ENCODE measurements at places on chromosomes 7 and 10.
A peak's percentile ranks its signal among the peaks of the same experiment; 100 is the strongest.

DNA sequence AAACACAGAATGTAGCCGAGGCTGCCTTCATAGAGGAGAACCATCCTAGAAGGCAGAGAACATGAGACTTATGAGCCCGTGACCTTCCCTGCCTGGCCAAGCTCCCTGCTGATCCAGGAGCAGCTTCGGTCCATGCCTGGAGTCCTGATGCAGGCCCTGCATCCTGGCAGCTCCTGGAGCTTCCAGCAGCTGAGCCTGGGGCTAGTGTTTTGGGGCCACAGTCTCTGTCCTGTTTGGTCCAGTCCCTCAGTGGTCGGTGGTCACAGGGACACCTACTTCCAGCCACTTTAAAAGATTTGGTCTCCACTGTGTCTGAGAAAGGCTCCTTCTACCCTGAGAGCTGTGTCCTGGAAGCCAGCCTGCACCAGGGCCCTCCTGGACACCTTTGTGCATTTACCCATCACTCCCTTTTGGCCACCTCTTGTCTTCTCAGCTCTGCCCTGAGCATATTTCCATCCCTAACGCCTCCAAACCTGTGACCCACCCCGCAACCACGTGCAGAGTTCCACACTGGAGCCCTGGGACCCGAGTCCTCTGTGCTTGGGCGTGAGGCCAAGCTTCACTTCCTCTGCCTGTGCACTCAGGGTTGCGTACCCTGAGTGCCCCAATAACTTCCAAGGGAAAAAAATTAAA is 315.2 kb upstream of the ZNF32 start:
- DNase-seq = no peak

DNA sequence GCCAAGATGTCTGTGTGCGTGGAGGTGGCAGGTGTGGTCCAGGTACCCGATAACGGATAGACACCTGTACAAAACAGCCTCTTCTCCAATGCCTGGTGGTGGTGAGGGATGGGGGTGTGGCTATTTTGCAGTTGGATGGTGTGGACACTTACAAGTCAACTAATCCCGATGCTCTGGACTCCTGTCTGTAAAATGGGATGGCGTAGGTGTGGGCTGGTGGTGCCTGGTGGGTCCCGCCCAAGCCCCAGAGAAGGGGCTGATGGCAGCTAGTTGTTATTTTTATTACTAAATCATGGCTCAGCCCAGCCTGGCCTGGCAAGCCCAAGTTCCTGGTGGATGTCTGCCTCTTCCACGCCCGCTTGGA is 22.3 kb downstream of the GTF2IRD1 start:
- no peak for DNase-seq

DNA sequence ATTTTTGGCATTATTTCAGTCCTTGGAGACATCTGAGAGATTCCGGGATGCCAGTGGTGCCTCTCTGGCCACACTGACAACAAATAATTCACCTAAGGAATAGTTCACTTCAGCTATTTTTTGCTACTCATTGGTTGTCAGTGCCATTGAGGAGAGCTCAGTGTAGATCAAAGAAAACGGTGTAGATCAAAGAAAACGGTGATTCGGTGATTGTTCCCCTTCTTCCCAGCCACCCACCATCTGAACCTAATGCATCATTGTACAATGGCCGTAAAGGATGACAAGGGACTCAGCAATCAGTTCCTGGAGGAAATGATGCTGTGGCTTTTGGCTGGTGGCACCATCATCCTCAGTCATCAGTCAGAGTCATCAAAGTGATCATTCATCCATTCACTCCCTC is 80.6 kb downstream of the PTPRZ1 start:
- no peak for DNase-seq

DNA sequence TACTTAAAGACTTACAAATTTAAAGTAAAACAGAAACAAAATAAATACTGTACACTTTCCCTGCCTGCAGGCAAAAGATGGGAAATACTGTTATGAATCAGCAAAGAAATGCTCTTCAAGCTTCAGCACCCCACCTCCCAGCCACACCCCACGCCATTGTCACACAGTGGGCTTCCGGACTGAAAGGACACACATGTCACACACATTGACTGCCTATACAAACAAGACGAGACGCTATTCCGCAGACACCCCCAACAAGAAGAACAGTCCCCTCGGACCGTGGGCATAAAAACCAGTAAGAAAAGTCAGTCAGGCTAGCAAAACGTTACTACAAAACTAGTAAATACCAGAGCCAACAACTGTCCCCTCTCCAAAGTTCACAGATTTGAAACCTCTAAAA is 22.2 kb upstream of the PARP12 start:
- peak; percentile 8 for DNase-seq

DNA sequence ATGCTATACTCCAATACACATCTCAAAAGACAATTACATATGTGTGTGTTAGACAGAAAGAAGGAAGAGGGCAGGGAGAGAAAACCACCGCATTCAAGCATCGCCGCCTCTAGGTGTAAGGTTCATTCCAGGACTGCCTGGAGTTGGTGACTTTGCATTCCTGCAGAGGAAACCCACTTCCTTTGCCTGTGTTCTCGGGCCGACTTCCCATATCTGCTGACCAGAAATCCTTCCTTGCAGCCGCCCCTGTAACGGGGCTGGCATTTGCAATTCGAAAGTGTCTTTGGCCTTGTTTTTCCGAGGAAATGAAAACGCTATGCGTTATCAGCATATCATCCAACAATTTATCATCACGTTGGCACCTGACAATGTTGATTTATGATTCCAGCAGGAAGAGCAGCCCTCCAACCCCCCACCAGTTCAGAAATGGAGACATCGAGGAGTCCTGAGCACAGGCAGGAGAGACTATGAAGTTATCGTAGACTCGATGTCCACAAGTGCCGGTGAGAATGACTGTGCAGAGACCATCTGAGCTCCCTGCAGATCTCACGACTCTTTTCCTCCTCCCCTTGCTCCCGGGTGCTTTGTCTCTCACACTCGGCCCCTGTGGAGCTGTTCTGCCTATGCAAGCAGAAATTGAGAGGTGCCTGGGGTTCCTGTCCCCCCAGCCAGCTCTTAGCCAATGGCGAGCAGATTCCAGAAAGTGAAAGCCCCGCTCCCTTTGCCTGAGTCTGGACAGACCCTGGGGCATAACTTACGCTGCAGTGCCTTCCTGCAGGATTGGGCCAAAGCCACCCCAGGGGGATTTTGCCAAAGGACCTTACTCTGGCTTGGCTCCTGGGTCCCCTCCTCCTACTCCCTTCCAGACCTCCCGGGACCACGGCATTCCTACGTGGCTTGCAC is 68.9 kb upstream of the FOXK1 start:
- DNase-seq = peak; percentile 38

DNA sequence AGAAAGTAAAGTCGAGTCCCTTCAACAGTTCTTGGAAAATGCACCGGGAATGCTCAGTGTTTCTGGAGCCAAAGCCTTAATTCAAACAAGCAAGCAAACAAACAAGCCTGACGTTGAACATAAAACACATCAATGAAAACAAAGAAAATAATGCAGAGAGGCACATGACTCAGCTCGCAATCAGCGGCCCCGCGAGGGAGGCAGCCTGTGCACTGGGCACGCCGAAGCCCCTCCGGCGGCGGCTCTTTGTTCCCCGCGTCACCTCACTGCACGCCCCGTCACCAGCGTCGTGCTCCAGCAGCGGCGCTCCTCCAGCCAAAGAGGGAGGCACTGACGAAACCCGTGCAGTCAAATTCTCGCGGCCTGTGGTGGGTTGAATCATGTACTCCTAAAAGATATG is 151.5 kb downstream of the DNAJB6 start:
- no peak for DNase-seq

- no peak for DNase-seq
Observed at GRCh38 chr10:72059843-72060822, 28.2 kb downstream of the SPOCK2 start.

- no peak for DNase-seq
Observed at GRCh38 chr7:104444017-104444416, 115.6 kb downstream of the LHFPL3 start.

- DNase-seq = no peak
Observed at GRCh38 chr10:58842860-58843376, 330.2 kb downstream of the BICC1 start.

DNA sequence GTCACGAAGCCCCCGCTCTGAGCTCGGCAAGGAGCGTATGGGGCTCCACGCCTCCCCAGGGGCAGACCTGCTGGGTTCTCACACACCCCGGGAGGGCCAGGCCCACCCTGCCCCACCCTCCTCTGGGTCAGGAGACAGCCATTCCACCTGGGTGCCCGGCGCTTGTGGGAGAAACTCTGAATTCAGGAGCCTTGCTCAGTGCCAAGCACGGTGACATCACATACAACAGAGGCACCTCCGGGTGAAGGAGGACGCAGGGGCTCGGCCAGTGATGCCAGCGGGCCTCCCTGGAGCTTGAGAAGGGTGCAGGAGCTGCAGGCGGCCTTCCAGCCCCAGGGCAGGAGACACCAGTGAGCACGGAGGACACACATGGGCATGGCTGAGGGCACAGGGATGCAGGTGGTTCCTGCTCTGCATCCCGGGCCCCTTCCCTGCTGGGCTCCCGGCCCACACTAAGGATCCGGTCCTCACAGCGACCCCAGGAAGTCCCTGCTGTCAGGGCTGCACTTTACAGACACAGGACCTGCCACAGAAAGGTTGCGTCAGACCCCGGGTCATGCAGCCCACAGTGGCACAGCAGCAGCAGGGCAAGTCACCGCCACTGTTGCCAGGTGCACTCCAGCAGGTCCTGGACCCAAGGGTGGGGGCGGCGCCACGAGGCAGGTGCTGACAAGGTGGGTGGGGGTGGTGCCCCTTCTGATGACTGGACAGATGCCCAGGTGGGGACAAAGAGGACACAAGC is 108.0 kb downstream of the MAD1L1 start:
- no peak for DNase-seq

DNA sequence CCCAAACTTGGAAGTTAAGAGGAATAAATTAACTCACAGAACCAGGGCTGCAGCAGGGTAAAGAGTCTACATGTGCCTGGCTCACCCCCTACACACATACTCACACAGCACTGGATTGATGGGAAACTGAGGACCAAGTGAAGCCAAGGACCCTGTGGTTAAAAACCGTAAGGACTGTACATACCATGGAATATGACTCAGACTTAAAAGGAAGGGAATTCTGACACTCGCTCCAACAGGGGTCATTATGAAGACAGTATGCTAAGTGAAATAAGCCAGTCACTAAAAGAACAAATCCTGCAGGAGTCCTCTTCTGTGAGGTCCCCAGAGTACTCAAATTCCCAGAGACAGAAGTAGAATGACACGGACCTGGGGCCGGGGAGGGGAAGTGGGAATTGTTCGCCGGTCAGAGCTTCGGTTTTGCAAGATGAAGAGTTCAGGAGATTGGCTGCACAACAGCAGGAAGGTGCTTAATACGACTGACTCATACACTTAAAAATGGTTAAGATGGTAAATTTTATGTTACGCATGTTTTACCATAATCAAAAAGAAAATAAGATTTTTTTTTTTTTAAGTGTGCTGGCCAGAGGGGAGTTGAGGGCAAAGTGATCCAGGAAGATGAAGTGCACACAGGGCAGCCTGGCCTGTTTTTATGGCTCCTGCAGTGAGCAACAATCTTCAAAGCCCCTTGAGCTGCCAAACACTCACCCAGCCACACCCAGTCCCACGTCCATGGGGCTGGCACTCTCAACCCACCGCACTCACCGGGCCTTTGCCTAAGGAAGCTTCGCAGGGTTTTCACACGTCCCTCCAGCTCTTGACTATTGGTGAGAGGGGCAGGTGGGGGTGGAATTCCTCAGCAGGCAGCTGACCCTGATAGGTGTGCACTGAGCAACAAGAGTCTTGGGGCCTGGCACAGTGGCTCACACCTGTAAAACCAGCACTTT is 26.4 kb downstream of the DRGX start:
- no peak for DNase-seq

GRCh38 chr7:92755680-92756079 is 80.7 kb downstream of the CDK6 start:
- no peak for DNase-seq

GRCh38 chr10:92569071-92569470 is 4.8 kb downstream of the IDE start:
- DNase-seq = no peak

DNA sequence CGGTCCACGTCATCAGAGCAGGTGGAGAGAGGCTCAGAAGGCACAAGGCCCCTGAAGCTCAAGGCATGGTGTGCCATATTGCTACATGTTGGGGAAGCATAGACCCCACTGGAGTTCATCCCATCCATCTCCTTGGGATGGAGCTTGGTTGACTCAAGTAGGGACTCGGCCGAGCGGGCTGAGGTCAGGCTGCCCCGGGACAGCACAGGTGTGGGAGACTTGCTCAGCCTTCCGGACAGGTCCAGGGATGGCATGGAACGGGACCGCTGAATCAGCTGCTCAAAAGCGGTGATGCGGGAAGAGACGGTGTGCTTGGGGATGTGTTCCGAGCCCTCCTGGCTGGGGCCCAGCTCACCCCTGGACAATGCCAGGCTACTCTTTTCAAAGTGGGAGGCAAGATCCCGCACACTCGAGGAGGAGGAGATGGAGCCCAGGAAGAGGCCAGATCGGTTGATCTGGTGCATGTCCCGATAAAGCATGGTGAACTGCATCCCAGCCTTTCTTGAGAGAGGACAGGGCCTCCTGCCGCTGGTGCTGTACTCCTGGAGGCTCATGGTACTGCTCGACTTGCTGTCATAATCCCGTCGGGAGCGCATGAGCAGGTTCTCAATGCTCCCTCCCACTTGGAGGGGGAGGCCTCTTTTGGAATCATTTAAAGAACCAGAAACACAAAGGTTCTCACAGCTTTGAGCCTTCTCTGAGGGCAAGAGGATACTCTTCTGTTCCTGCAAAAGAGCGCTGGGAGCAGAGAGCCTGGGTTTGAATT is 65.6 kb upstream of the PDLIM1 start:
- no peak for DNase-seq

GRCh38 chr7:137574812-137575211 is 231.3 kb upstream of the PTN start:
- no peak for DNase-seq

Data from erythroblast (primary cell).